Stimulated activated CD8-positive, alpha-beta memory T cell treated with anti-CD3 and anti-CD28 coated beads, Interleukin-4, amount 100 ng/mL, for 4 hours (primary cell): ENCODE measurements at places on chromosomes 13 and 19.

DNA sequence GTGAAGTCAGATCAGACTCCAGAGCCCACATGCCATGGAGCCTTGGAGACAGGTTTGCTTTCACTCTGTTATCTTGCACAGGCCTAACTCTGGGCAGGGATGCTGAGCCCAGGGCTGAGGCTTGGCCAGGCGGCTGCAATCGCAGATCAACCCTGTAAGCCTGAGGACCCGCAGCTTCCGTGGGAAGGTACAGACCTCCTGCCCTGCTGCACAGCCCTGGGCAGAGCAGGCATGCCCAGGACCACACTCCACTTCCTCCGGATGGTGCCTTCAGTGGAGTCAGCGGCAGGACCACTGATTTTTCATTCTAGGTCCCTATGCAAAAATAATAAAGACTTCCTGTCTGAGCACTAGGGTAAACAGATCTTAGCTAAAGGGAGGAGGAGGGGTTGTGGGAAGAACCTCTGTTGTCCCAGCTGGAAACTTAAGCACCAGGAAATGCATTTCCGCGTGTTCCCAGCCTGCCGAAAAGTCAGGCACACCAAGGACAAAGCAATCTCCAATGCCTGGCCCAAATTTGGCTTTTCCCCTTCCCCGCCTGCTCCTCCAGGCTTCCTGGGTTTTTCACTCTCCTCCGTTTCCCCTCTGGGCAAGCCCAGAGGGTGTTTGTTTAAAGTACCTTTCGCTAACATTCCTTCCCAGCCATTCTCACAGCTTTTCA, 87.3 kb downstream of the KCTD15 start:
- DNase-seq = no peak

- no peak for DNase-seq
Observed at GRCh38 chr19:52603558-52604207, 33.6 kb downstream of the ZNF701 start.

DNA sequence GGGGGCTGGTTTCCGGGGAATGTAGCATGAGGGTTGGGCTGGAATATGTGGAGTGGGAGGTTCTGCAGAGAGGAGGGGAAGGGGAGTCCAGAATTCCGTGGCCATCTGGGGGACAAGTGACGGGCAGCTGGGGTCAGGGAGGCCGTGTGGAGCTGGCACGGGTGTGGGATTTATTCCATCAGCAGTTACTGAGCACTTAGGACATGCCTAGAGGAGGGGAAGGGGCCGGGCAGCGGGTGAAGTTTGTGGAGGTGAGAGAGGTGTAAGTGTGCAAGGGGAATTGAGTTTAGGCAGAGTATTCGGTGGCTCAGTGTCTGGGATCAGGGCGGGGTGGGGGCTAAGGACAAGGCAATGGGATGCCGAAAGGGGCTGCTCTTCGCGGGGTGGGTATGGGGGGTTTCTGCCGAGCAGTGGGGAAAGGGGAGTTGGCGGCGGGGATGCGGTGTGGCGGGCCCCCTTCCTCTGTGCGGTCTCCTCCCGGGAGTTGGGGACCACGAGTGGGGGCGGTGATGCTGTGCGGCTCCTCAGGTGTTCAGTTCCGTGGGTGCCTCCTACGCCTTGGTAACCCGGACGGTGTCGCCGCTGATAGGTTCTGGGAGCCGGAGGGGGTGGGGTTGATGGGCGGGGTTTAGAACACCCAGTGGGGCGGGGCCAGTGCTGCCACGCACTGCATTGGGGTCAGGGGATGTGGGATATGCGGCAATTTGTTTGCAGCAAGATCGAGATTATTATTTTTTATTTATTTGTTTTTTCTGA, 5.4 kb downstream of the CCDC61 start:
- peak; percentile 64 for DNase-seq

DNA sequence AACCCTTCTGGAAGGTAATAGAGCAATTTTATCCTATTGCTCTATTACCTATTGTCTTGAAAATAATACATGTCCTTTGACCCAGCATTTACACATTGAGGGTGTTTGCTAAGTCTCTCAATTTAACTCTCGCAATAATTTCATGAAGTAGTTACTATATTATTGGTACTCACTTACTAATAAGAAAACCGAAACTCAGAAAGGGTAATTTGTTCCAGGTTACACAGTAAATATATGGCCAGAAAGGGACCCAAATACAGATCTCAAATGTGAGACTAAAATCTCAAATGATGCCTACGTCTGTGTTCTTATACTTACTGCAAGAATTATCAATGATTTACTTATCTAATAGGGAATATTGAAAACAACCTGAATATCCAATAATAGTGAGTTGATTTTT, 29.7 kb upstream of the FAM216B start:
- DNase-seq = no peak

GRCh38 chr13:50512474-50513299, 330.8 kb downstream of the DLEU7 start:
- no peak for DNase-seq
